Activated naive CD8-positive, alpha-beta T cell treated with anti-CD3 and anti-CD28 coated beads, Interleukin-2, amount 10 ng/mL, durations not matched to agents 7 days and 5 days (primary cell): ENCODE measurements at places on chromosomes 13 and 19. TPM values are rescaled to one million over a fixed set of nuclear protein-coding genes. Genes with fewer than 3 reads are reported as not detected.

PNMA8B gene
- 0.23 TPM for total RNA-seq

DNA sequence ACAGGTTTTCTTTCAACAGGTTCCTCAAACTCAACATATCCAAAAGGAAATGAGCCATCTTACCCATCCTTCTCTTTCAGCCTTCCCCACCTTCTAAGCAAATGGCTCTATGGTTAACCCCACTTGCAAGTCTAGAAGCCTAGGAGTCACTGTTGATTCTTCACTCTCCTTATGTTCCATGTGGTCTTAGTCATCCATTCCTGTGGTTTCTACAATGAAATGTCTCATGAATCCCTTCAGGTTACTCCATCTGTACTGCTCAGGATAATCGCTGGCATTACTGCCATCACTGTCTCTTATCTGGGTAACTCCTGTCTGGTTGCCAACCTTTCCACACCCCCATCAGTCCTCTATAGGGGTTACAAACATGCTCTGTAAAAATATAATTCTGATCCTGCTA is 381.3 kb downstream of the ENOX1 start:
- no peaks in the 10 kb centered on the region for H3K36me3 ChIP-seq
- no peak for DNase-seq
- no peaks in the 10 kb centered on the region for H3K4me1 ChIP-seq
- no peak overlapping the region for H3K4me3 ChIP-seq
- H3K27ac ChIP-seq = no peak overlapping the region
- peaks cover 22% of the 10 kb centered on the region for H3K27me3 ChIP-seq

DNA sequence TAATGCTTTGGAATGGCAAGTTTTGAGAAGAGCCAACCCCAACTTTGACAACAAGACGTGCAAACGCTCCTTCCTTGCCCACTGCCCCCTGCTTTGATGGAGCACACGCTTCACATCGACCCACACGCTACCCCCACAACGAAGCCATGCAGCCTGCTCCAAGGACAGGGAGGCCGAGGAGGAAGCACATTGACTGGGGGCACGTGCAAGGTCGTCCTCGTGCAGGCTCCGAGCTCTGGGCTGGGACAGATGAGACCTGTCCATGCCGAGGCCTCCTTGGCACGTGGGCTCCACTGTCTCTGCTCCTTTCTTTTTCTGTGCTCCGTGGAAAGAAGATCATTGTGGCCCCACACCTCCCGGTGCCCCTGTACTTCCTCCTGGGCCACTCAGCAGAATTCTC is 309.0 kb downstream of the TEX29 start:
- no peaks in the 10 kb centered on the region for H3K4me1 ChIP-seq
- no peaks in the 10 kb centered on the region for H3K36me3 ChIP-seq
- H3K27ac ChIP-seq = no peak overlapping the region
- no peak overlapping the region for H3K4me3 ChIP-seq
- no peak for DNase-seq

CILP2 gene
- 0.11 TPM for total RNA-seq

NCR1 gene
- 0.34 TPM for total RNA-seq

PALM3 gene
- not detected for total RNA-seq
